Astrocyte of the spinal cord (primary cell): ENCODE measurements at places on chromosomes 4 and X.
A peak's percentile ranks its signal among the peaks of the same experiment; 100 is the strongest.

GRCh38 chrX:73239242-73239641 is 24.6 kb upstream of the NAP1L2 start:
- no peak for DNase-seq

- DNase-seq, result peak; percentile 75
Observed at GRCh38 chr4:119550857-119551532, 77.6 kb downstream of the PDE5A start.

GRCh38 chr4:81377191-81377590 is 94.5 kb downstream of the RASGEF1B start:
- no peak for DNase-seq

GRCh38 chr4:185700048-185700447 is 111.9 kb downstream of the SORBS2 start:
- DNase-seq, result no peak

DNA sequence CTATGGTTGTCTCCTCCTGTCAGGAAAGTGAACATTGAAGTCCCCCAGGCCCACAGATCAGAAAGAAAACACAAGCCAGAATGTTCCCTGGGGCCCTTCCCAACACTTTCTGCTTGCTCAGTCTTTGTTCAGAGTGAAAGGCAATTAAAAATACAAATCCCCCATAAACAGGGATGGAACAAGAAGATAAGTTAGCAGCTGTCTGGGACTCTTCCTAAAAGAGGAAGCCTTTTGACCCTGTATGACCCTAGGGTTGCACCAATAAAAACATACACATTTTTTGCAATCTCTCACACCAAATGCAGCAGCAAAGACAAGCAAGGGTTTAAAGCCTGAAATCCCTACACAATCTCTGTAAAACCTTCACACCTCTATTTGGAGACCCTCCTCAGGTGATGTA is 22.6 kb downstream of the IRF2 start:
- no peak for DNase-seq

DNA sequence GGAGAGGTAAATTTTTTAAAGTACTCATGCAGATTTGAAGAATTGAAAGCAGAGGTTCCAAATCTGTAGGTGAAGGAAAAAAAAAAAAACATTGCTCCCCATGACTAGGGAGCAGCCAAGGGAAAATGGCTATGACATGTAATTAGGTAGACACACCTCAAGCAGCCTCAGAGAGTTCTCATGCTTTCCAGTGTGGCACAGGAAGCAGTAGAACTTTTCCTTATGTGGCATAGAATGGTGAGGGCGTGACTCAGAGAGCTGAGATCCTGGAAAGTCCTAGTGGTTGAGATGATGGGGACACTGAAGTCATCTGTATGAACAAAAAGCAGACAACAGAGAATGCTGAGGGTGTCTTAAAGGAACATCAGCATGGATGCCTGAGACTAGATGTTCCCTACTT is 148.6 kb upstream of the NWD2 start:
- DNase-seq, result no peak

GRCh38 chr4:10079256-10079655 is 37.3 kb downstream of the WDR1 start:
- DNase-seq, result no peak
